ENCODE measurements at places on chromosomes 7 and 10.

DNA sequence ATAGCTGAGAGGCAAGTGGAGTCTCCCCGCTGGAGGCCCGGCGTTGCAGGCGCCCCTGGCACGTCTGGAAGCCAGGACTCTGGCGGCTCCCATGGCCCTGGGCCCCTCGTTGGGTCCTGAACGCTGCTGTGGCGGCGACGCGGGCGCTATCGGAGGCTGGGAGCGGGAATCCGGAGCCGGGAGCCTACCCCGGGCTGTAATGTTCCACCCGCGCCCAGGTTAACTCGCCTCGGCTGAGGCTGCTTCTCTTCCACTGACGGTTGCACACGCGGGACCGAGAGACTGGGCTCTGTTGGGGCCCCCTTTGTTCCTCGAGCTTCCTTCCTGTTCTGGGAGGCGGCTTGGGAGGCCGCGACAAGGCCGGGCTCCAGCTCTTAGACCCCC lies 1.3 kb upstream of the HOXA5 start:
- no peak for DNase-seq

DNA sequence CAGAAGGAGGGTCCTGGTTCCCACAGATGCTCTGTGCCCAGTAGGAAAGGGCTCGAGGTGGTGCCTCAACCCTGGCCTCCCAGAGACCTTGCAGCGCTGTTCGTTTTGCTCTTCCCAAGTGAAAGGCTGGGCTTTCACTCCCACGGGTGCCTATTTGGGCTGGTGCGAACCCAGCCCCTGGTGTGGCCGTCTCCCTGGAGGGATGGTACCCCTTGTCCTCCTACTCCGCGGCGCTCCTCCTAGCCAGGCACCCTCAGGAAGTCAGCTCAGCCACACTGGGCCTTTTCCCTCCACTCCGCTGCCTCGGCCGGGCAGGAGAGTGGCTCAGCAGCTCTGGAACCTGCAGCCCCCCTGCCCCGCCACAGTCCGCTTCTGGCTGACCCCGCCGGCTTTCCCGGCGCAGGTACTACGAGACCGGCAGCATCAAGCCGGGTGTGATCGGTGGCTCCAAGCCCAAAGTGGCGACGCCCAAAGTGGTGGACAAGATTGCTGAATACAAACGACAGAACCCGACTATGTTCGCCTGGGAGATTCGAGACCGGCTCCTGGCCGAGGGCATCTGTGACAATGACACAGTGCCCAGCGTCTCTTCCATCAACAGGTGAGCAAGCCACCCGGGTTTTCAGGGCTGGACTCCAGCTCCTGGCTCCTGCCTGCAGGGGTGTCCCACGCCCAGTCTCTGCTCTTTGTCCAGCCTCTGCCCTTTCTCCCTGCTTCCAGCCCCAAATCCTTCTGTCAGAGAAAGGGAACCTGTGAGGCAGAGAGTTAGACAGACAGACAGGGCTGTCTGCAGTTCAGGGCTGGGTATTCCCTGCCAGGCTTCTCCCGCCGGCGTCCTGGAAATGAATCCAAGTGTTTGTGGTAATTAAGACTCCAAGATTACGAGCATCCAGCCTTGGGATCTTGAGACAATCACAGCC lies 5.2 kb downstream of the PAX2 start:
- no peak for DNase-seq

DNA sequence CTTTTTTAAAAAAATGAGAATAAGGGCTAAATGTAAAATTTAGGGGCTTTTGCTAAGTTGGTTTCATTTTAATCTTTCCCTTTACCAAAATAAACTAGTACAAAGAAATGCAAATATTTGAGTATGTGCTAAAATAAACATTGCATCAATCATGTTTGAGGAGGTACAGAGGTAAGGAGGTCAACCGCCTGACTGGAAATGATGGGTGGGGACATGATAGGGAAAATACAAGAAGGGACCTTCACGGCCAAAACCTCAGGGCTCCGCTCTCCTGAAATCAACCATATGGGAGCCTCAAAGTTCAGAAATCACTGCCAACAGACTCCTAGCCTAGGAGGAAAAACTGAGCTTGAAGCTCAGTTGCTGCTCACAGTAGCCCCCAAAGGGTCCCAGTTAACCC lies 207.6 kb downstream of the AHR start:
- no peak for DNase-seq

DNA sequence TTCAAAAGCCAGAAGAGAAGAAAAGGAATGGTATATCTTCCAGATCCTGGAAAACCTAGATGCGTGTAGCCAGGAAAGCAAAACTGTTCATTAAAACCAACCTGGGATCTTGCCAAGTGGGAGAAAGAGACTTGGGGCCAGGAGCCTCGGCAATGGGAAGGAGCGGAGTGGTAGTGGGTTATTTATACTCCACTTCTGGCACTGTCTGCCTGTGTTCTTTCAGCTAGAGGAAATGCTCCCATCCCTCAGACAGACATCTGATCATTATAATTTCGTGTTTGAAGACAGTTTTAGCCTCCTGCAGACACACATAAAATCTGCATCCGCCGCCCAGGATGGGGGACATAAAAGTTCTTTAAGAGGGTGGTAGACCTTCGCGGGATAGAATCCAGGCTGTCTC lies 421.6 kb downstream of the RPS24 start:
- DNase-seq, result no peak

DNA sequence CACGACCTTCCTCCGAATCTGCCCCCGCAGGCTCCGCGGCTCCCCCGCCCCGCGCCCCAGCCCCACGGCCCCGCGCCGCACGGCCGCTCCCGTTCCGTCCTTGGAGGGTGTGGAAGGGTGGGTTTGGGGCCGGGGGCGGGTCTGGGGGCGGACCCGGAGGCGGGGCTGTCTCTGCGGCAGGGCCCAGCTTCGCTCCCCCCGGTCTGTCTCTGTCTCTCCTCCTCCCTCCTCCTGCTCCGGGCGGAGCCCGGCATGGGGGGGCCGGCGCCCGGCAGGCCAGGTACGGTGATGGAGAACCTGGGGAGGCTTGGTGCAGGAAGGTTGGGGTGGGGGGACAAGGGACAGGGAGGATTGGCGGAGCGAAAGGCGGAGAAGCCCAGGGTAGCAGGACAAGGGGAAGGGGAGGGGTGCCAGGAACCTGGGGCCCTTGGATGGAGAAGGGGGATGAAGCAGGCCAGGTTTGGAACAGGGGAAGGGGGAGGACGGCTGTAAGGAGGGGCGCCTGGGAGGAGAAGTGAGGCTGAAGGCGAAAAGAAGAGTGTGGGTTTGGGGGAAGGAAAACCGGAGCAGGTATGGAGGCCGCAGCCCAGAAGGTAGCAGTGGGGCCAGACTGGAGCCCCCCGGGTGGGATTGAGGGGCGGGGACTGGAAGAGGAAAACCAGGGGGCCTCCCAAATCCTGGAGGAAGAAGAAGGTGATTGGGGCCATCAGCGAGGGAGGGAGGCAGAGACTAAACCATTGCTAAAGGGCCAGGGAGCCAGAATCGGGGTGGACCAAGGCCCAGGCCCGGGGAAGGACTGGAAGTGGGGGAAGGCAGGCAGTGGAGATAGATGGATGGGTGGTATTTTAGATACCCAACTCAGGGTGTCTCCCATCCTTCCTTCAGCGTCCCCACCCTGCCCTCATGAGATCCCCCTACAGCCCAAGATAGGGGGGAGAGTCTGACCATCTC lies at the start of gene NYAP1:
TSS of gene NYAP1 (plus strand) at position 206 of the 951 bp plus-strand sequence. CDS start 1,385 bp downstream, outside the sequence.
- peak; percentile 76 for DNase-seq

- DNase-seq, result no peak
These were observed 6.0 kb downstream of the SSBP1 start for GRCh38 chr7:141744131-141744530.

- DNase-seq, result no peak
These were observed 28.7 kb downstream of the ZNF775 start for GRCh38 chr7:150407588-150408392.

DNA sequence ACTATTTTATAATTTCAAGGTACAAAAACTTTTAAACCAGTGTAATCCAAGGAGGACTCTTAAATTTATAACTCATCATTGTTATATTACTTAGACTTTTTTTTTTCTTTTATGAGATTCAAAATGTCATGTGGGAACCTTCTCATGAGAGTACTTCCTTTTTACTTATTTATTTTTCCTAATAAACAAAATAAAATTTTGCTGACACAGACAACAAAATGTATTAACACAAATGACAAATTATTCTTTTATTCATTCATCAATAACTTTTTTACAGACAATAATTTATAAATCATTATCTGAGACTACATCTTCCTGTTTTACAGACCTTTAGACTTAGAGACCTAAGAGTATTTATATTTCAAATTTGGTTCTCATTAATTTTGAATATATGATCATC lies 706.2 kb downstream of the SUGCT start:
- no peak for DNase-seq

GRCh38 chr10:13916384-13916947 lies 329.7 kb downstream of the PRPF18 start:
- DNase-seq, result no peak

GRCh38 chr7:151744656-151745638 lies 132.0 kb downstream of the PRKAG2 start:
- DNase-seq, result no peak

- no peak for DNase-seq
These were observed 283.0 kb upstream of the FOXK1 start for GRCh38 chr7:4399121-4399520.

DNA sequence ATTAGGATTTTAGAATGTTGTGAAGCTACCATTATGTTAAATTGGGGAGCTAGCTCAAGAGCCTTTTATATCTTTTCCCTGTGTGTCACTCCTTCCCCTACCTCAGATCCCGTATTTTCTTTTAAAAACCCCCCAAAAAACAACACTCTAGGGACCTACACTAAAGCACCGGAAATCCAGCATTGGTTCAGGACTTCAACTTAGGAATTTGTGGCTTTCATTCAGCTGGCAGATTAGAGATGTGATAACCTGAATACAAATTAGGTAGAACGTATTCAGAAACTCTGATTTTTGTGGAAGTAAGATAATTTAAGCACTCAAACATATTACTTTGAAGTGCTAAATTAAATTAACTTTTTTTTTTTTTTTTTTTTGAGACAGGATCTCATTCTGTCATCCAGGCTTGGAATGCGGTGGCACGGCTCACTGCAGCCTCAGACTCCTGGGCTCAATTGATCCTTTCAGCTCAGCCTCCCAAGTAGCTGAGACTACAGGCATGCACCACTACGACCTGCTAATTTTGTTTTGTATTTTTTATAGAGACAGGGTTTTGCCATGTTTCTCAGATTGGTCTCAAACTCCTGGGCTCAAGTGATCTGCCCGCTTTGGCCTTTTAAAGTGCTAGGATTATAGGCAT lies 6.8 kb downstream of the TBC1D12 start:
- DNase-seq, result no peak

- no peak for DNase-seq
These were observed 90.5 kb upstream of the SVIL start for GRCh38 chr10:29725133-29725720.

GRCh38 chr7:80312139-80312661 lies 177.6 kb downstream of the GNAI1 start:
- peak; percentile 59 for DNase-seq

DNA sequence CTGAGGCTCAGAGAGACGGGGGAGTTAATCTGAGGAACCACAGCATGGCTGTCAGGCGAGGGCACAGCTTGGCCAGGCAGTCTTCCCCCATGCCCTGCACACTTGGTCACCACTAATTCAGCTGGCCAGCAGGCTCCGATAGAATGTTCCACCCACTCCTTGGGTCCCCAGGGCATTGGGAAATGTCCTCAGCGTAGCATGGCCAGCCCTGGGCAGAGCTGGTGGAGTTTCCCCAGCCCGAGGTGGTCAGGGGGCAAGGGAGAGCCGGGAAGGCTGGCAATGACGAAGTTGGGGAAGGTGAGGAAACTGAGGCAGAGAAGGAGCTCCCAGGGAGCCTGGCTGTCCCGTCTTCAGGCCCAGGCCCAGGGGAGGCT lies 12.1 kb upstream of the GRIFIN start:
- DNase-seq, result no peak

- peak; percentile 33 for DNase-seq
These were observed 289.6 kb downstream of the SFMBT2 start for GRCh38 chr10:7121154-7121797.

GRCh38 chr7:45897042-45897690 lies 8.9 kb downstream of the IGFBP1 start:
- DNase-seq, result no peak

- no peak for DNase-seq
These were observed 216.8 kb upstream of the ZNF32 start for GRCh38 chr10:43865265-43866135.

DNA sequence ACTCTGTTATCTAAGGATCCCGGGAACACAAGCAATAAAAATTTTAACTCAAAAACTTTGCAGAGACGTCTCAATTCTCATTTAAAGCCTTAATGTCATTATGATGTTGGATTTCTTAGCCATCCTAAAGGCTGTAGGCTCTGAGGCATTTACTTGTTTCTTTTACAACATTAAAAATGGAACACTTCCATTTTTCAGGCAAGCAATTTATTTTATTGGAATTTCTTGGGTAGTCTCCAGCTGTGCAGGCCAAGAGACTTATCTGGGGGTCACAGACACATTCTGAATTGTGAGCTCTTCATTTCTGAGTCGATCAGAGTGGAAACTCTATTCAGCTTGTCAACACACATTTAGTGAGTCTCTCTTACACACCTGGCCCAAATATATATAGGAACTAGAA lies 48.0 kb upstream of the KIF5B start:
- DNase-seq, result peak; percentile 26

- no peak for DNase-seq
These were observed 19.6 kb upstream of the INPP5A start for GRCh38 chr10:132517951-132518521.

DNA sequence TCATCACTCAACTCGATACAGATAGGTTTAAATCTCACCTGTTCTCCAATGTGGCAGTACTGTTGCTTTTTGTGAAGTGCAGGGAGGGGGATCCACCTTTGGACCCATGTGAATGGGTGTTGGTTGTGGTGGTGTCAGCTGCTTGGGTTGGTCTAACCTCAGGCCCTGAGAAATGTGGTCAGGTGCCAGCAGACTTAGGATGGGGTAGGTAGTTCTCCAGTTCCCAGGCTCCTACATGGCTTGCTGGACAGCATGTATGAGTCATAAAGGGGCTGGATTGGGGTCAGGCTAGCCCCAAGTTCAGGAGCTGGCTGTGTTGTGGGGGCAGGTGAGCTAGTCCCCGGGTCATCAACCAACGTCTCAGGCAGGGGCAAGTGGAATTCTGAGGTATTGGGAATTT lies 472.6 kb upstream of the CNTNAP2 start:
- DNase-seq, result no peak

- no peak for DNase-seq
These were observed 122.5 kb downstream of the FAM53B start for GRCh38 chr10:124621637-124622036.

DNA sequence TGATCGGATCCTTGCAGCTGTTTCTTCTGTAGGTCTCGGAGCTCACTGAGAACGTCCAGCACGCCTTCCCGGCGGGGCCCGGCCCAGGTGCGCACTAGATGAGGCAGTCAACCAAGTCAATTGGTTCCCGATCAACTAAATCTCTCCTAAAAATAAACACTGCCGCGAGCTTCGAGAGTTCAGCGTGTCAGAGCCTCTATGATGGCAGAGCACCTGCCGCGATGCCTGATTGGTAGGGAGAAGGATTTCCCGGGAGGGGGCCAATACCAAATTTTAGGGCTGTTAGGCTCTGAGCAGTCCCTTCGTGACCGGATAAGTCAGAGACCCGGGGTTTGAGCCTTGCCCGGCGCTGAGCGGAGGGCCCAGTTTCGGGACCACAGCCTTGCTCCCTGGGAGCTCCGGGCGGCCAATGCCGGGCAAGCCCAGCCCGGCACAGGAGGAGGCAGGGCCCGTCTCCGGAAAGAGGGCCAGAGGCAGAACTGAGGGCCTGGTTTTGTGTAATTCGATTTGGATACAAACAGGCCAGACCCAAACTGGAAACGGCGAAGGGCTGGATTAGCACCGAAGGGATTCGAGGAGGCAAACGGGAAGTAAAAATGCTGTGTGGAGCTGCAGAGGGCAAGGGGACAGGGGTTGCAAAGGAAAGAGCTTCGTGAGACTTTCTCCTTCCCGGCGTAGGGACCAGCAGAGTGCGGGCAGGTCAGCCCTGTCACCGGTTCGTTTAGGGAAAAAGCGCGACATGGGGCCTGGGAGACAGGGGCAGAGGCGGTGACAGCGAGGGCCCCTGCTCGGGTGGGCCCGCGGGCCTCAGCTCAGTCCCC lies 569 bp downstream of the SLC26A5 start:
- DNase-seq, result no peak

Data from hindlimb muscle (tissue), 1 donor.